Kidney capillary endothelial cell (primary cell): ENCODE measurements at places on chromosomes 12 and 14.

DNA sequence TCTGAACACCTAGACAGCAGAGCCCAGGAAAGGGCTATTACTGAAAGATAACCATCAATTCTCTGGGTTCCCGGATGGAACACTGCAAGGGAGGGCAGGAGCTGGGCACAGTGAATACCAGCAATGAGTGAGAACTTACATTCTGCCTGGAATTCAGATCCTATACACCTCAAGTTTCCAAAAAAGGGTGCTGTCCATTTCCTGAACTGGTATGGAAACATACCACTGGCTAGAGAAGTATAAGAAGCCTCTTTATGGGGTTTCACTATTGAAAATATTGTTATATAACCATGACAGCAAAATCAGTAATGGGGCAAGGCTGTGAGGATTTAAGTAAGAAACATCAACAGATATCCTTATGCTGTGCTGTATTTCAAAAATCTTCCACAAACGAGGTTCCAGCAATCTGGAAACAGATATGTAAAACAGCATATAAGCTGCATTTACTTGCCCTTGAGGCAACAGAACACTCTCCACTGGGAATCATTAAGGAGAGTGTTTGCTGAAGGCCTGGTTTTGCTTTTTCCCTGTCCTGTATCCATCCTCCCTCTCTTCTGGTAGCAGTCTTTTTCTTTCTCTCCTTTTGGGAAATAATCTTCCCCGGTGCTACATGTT lies 53.3 kb upstream of the GTF2A1 start:
- no peak for DNase-seq

DNA sequence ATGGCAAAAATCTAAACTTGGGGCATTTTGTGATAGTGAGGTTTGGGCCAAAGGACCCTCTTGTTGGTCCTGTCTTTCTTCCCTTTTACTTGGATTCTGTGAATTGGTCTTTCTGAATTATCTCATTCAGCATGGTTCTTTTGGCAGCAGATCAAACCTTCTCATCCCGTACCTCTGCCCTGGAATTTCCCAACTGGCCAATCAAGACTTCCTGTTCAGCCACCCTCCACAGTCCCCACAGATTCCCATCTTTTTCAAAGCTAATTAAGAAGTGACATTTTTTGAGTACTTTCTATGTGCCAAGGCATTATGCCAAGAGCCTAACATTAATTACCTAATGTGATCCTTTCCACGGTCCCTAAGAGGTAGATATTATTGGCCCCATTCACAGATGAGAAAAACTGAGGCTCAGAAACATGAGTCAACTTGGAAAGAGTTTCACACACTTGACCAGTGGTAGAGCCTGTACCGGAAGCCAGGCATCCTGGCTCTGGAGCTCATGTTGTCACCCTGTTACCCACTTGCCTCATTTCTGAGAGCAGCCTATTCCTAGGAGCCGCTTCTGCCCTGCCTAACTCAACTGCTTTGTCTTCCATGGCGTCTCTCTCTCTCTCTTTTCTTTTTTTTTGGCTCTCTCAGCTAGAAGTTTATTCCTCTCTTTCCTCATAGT lies 135.9 kb downstream of the C12orf75 start:
- DNase-seq = no peak

- no peak for DNase-seq
Measured at GRCh38 chr12:119071176-119071575, 89.8 kb downstream of the SRRM4 start.

GRCh38 chr12:63085120-63085519 lies 65.9 kb downstream of the AVPR1A start:
- no peak for DNase-seq

GRCh38 chr12:5870183-5870582 lies 74.9 kb downstream of the ANO2 start:
- DNase-seq = no peak

DNA sequence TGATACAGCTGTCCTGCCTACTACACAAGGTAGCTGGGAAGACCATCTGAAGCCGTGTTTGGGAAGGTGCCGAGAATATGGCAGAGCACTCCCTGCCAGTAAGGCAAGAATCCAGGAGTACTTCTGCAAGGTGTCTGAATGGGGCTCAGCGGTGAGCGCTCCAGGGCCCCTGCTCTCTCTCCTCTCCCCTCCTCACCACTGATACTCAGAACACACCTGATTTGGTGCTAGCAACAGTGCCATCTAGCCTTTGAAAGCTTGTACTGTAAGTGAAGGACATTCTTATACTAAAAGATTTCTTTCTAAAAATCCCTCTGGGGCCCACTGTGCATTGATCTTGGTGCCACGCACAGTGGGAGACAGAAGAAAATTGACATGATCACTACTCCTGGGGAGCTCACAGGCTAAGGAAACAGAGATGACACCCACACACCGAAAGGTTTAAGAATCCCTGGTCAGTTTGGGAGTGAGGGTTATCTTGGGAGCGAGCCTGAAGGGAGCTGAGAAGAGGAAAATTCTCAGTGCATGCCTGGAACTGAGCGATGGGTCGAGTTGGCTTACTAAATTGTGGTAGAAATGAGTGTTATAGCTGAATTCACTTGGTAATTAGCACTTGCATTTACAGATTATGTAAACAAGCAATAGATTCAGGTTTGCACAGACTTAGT lies 216.9 kb downstream of the NTF3 start:
- peak; percentile 42 for DNase-seq

- DNase-seq = no peak
Measured at GRCh38 chr12:26623136-26623535, 209.9 kb downstream of the ITPR2 start.

- no peak for DNase-seq
Measured at GRCh38 chr12:80868576-80868975, 69.2 kb downstream of the LIN7A start.

DNA sequence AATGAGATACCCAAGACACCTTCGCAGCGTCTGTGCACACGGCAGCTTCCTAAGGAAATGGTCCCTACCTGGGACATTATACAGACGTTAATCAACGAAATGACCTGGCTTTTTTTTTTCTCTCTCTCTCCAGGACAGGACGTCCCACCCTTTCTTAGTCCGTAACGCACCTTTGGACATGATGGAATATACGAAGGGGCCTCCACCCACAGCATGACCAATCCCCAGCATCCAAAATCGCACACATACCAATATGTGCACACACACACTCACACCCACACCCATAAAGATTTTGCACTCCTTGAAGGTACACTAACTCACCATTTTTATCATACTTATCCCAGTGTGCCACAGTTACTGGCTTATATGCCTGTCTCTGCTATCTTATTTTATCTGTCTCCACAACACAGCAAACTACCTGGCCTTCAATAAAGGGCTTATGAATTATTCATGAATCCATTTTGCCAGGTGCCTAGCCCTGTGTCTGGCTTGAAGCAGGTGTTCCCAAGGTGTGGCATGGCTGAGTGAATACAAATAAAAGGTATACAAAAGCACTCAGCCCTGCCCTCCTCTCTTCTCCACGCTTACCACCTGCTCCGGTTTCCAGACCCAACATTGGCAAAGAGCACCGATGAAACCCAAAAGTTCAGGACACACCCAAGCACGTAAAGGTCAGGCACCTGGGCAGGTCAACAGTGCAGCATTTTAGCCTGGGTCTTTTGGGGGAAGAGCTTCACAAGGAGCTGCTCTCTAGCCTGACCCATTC lies 2.2 kb downstream of the SCNN1A start:
- DNase-seq = no peak

GRCh38 chr12:25382311-25383106 lies 131.8 kb upstream of the KRAS start:
- DNase-seq = no peak

GRCh38 chr12:122394626-122395194 lies 27.8 kb downstream of the CLIP1 start:
- DNase-seq = no peak

DNA sequence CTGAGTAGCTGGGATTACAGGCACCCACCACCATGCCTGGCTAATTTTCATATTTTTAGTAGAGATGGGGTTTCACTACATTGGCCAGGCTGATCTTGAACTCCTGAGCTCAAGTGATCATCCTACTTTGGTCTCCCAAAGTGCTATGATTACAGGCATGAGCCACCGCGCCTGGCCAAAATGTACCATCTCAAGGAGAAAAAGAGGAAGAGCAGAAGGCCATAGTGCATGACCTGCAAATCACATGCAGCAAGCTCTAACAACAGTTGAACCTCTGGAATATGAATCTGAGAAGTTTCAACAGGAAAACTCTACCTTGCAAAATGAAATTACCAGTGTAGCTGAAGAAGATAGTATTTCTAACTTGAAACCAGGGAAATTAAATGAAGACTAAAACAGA lies 17.1 kb upstream of the SERPINA1 start:
- DNase-seq = no peak

DNA sequence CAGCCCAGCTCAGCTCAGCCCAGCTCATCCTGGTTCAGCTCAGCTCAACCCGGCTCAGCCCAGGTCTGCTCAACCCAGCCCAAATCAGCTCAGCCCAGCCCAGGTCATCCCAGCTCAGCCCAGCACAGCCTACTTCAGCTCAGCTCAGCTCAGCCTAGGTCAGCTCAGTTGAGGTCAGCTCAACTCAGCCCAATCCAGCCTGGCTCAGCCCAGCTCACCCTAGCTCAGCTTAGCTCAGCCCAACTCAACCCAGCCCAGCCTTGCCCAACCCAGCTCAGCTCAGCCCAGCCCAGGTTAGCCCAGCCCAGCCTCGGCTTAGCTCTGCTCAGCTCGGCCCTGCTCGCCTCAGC lies 332.3 kb downstream of the TMEM121 start:
- no peak for DNase-seq

DNA sequence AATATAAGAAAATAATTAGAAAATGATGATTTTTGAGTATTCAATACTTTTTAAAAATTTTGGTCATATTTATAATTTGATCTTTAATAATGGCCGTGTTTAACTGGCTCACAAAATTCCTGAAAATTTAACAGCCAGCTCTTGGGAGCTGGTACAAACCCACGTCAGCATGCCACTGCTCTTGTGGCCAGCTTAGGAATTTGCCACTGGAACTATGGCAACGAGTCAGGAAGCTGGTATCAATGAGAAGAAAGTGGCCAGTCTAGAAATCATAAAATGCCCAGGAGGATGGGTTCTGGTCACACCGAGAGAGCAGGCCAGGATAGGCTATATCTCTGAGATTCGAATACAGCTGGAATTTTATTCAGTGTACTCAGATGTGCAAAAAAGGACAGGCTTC lies 72.2 kb upstream of the PLEKHG3 start:
- DNase-seq = no peak

GRCh38 chr12:70576341-70577282 lies 60.6 kb downstream of the PTPRB start:
- peak; percentile 78 for DNase-seq

DNA sequence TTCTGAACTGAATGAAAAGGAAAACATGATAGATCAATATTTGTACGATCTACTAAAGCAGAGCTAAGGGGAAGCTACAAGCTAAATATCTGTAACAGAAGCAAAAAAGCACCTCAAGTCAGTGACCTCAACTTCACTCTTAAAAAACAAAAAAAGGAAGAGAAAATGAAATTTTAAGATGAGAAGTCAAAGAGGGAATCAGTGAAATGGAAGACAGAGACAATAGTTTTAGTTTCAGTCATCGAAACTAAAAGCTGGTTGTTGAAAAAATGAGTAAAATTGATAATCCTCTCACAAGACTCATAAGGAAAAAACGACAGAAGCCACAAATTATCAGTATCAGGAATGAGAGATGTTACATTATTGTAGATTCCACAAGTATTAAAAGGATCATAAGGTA lies 11.9 kb upstream of the SLC2A13 start:
- DNase-seq = no peak

- no peak for DNase-seq
Measured at GRCh38 chr12:27530157-27530922, 6.3 kb downstream of the PPFIBP1 start.

DNA sequence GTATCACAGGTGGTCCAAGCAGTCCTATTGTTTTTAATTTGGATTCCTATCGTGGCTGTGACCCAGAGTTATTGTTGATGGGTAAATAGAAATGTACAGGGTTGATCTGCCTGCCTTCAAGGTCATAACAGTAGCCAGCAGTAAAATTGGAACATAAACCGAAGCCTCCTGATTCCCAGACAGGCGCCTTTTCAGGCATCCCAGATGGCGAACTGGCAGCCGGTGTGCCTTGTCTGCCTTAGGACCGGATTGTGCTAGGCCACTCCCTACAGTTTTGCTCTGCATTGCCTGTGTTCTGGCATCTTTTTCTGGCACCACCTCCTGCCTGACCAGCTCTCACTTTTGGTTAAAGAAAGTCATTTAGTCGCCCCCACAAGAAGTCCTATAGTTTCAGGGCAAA lies 22.2 kb downstream of the TMEM117 start:
- no peak for DNase-seq

DNA sequence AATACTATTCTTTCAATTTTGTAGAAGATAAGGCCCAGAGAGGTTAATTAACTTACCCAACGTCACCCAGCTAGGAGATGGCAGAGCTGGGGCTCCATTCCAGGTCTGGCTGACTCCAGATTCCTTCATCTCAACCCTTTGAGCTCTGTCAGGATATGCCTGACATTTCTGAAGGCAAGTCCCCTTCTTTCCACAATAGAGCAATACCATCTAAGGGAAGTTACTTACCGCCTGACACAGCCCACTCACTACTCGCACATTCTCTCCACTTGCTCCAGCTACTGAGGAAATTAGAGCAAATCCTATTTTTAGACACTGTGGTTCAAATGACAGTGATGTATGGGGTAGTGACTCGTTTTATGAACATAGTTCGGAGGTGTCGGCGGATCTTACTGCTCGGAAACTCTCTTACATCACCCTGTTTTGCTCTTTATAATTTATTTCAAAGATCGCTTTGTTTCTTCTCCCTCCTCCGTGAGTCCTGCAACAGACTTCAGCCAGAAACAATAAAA lies 2.0 kb upstream of the WSCD2 start:
- DNase-seq = peak; percentile 12

DNA sequence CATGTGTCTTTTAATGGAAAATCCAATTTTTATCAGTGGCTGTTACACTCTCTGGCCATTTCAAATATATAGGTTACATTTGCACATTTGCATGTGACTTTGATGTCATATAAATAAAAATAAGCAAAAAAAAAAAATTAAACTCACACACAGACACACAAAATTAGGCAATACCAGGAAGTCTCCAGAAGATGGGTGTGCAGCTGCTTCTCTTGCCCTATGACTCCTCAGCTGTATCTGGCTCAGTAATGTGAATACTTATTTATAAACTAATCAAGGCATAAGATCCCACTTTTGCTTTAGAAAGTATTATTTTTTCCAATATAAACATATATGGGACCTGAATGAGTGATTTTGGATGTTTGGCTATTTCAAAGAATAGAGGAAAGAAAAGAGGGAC lies 461.1 kb downstream of the LRIG3 start:
- DNase-seq = no peak

DNA sequence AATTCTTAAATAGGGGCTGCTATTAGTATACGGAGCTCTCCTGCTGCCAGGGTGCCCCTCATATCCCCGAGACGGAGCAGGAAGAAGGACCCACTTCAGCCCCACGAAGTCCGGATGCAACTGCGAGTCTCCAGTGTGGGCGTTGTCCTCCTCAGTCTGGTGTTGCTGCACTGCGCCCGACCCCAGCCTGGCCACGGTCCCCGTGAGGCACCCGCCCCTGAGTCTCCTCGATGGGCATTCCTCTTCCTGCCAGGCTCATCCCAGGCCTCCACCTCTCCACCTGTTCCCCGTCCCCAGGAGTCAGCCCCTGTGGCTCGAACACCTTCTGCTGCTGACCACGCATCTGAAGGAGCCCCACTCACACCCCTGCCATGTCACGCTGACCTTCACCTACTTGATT lies 68.1 kb upstream of the SFSWAP start:
- no peak for DNase-seq

GRCh38 chr12:96121271-96121711 lies 72.9 kb upstream of the ELK3 start:
- DNase-seq = no peak
